ENCODE measurements at places on chromosomes 7 and 10. TPM values are rescaled to one million over a fixed set of nuclear protein-coding genes. Genes with fewer than 3 reads are reported as not detected.

Gene CYP2E1
- 0.50 TPM for total RNA-seq

Gene GLI3
- total RNA-seq = 6.4 TPM

Gene OPN4
- total RNA-seq = not detected

Gene APBB1IP
- 3.1 TPM for total RNA-seq

Gene CRYGN
- total RNA-seq = 0.50 TPM

Gene PNLIPRP3
- not detected for total RNA-seq

Gene SH3PXD2A
- total RNA-seq = 26.2 TPM

Gene DRGX
- total RNA-seq = not detected

Gene PAPOLB
- under 0.01 TPM for total RNA-seq

Gene ACHE
- total RNA-seq = under 0.01 TPM

Gene C7orf57
- total RNA-seq = not detected

Gene RAMP3
- under 0.01 TPM for total RNA-seq

Gene ELAPOR2
- 5.9 TPM for total RNA-seq

Gene PPP1R9A
- total RNA-seq = 3.3 TPM

Gene ZNF488
- total RNA-seq = not detected

Gene AMZ1
- 0.33 TPM for total RNA-seq

Gene MOGAT3
- not detected for total RNA-seq

Gene FRMD4A
- 26.9 TPM for total RNA-seq

Gene ADAP1
- total RNA-seq = 2.3 TPM

Gene PLCE1
- 0.33 TPM for total RNA-seq

Gene MKX
- total RNA-seq = 15.0 TPM

Gene RSPH10B2
- total RNA-seq = 0.51 TPM

Gene CFTR
- under 0.01 TPM for total RNA-seq

Gene WNT8B
- not detected for total RNA-seq

Gene HOXA9
- total RNA-seq = under 0.01 TPM
